ENCODE measurements at places on chromosomes 12 and 14.

DNA sequence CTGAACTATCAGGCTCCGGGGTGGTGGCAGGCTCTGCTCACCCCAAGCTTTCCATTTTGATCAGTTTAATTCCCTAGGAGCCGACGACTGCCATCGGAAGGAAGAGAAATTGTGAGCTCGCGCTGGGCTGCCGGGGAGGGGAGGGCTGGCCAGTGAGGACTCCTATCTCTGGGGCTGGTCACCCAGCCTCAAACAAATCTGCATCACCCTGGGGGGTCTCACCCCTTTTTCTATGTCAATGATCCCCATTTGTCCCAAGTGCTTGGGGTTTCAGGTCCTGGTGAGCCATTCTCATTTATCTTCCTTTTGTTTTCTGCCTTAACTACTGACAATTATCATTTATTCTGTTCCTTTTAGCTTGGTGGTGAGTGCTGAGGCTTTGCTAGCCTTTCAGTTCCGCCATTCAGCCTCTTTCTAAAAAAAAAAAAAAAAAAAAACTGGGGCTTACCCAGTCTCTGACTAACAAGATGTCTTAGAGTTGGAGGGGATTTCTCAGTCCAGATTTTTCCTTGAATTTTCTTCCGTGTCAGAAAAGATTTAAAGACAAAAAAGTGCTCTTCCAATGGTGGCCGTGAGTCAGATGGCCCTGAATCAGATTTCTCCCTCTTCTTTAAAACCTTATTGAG, 22.8 kb upstream of the USP44 start:
- no peak for DNase-seq

GRCh38 chr14:70957710-70958109, 50.5 kb downstream of the PCNX1 start:
- DNase-seq: no peak

DNA sequence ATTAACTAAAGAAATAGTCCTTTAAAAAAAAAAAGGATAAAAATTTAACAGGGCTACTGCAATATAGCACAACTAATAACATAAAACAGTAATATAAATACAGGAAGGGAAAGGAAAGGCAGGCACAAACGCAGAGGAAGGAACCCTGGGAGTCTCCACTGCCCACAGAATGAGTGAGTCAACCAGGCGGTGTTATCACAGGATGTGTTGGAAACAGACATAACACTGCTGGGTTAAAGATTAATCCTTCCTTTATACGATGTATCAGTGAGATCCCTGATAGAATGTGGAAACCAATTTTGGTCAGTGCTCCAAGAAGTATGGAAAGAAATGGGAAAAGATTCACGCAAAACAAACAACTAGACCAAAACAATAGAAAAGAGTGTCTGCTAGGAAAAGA, 47.9 kb downstream of the FGD6 start:
- no peak for DNase-seq

DNA sequence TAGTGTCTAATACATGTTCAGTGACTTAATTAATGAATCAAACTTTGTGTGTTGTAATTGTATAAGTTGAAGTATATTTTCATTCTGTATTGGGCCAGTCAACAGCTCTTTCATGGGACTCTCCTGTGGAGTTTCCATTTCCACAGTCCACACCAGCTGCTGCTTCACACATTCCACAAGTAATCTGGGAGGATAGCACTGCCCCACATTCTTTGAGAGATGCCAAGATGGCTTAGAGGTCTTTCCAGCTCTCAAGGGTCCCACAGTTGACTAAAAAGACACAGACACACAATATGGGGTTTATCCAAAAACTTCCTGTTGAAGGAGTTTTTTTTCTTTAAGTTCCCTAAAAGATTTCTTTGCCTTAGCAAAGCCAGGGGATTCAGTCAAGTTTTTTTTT, 408.3 kb downstream of the AACS start:
- DNase-seq: no peak

- DNase-seq: no peak
Observed at GRCh38 chr12:91327131-91327530, 144.5 kb upstream of the DCN start.

DNA sequence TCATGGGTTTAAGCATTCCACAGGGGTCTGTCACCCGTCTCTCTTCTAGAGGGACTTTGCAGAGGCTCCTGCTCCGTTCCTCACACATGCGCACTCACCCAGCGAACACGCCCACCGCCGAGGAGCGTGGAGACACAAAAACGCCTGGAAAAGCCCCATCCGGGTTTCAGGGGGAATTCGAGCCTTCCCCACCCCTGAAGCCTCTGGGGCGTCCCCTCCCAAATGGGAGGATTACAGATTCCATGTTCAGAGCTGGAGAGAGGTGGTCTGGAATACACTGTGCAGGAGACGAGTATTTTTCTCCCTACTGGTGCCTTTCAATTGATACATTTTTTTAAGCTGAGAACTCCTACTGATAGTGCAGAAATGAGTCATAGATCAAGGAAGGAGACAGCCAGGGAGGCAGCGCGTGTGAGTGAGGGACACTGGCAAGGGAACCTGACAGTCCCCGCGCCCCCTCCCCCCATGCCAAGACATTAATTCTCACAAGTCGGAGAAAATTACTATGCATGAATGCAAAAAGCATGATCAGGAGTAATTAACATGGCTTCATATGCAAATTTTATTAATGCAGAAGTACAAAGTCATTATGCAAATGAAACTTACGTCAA, 36.9 kb downstream of the BCL11B start:
- peak; percentile 48 for DNase-seq

GRCh38 chr12:128548949-128549348, 274.8 kb downstream of the SLC15A4 start:
- no peak for DNase-seq

- DNase-seq: no peak
Observed at GRCh38 chr12:130573766-130574165, 142.3 kb downstream of the RIMBP2 start.

DNA sequence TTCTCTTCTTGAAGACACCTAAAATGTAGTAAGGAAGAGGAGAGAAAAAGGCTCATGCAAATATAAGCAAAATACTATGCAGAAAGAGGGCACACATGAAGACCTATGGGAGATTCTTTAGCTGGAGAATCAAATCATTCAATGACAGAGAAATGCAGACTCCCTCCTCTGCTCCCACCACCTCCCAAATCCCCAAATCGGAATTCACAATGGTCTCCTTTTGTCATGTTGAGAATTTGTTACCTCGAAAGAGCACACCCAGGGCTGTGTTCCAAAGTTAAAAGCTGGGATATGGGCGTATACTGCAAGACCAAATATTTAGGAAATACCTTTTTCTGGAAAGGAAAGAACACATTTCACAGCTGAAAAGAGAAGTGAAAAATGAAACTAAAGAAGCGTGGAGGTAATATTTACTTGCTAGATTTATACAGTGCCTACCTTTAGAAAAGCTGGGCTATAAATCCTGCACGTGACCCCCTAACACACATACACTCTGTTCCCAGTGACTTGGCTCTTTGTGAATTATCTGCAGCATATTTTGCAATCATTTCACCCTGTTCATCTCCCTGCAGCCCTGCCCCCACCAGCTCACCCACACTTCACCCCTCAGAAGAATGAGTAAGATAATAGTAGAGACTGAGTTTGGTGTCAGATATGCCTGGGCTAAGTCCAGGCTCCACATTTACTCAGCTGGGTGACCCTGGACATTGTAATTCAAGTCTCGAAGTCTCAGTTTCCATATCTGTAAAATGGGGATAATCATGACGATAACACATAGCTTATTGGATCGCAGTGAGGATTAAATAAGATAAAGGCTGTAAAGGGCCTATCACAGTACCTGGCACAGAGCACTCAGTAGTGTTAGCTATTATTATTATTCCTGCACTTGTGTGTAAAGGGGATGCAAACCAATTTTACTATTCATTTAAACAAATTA, 2.9 kb upstream of the CACNA1C start:
- DNase-seq: no peak

All from stimulated activated CD8-positive, alpha-beta memory T cell treated with anti-CD3 and anti-CD28 coated beads, Interleukin-12 subunit alpha, Interleukin-12 subunit beta, amount 100 ng/mL, for 4 hours (primary cell).